NCI-H1694 (cell line): ENCODE measurements at places on chromosomes 2 and 18.

GRCh38 chr18:76486038-76486437 lies 9.0 kb downstream of the ZNF516 start:
- DNase-seq = no peak

DNA sequence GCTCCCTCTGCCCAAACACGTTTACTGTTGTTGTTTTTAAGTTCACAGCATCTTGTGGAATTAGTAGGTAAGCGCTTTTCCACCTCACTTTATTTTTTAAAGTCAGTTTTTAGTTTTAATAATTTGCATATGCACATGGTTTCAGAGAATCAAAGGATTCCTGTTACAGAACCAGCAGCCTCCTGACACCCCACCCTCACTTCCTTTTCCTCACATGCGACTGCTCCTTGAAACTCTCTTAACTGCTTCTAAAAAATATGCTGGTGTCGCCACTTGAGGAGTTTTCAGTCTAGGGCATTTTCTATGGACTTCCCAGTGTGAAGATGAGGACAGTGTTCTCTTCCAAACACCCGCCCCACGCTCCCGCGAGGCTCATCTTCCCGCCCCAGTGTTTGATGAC lies 14.4 kb downstream of the TMEM37 start:
- no peak for DNase-seq

GRCh38 chr18:77316641-77317040 lies 67.0 kb downstream of the GALR1 start:
- no peak for DNase-seq

DNA sequence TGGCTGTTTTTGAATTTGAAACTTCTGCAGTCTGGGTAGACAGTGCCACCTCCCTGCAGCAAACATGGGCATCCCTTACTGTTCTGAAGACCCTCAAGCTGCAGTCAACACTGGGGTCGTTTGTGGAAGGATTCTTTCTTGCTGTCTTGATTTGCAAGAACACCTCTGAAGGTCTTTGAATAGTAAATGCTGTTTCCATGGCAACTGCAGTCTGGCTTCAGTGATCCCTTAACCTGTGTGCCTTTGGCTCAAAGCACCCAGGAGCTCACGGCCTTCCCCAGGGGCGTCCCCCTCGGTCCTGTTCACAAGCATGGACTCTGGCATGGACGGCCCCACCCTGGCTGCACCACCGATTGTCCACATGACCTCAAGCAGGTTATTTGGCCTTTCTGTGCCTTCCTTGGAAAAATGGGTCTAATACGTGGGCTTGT lies 38.3 kb downstream of the LRRFIP1 start:
- DNase-seq = no peak

- no peak for DNase-seq
Measured at GRCh38 chr2:117737846-117738245, 76.6 kb upstream of the DDX18 start.

- DNase-seq = no peak
Measured at GRCh38 chr2:12515871-12516270, 200.9 kb upstream of the TRIB2 start.

GRCh38 chr18:8771930-8772329 lies 66.6 kb downstream of the MTCL1 start:
- DNase-seq = peak; percentile 24

GRCh38 chr2:85806358-85807118 lies 52.7 kb downstream of the ATOH8 start:
- DNase-seq = no peak

- no peak for DNase-seq
Measured at GRCh38 chr18:76459687-76460350, 35.2 kb downstream of the ZNF516 start.

- peak; percentile 61 for DNase-seq
Measured at GRCh38 chr2:186862869-186863709, 14.1 kb upstream of the ZSWIM2 start.

GRCh38 chr18:68699043-68699442 lies 15.9 kb downstream of the TMX3 start:
- DNase-seq = no peak

DNA sequence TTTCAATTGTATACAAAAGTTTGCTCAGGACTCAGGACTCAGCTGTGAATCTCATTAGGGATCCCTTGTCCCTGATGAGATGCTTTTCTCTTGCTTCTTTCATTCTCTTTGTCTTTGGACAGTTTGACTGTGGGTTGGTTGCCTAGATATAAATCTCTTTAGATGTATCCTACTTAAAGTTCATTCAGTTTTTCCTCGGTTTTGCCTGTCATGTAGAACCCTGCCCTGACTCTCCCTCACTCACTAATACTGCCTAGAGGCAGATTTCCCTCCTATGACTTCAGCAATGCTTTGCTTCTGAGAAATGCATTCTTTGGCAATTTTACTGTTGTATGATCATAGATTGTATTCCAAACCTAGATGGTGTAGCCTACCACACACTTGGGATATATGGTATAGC lies 421.4 kb upstream of the TCF4 start:
- DNase-seq = no peak

- DNase-seq = no peak
Measured at GRCh38 chr18:37362158-37362890, 203.3 kb downstream of the CELF4 start.

DNA sequence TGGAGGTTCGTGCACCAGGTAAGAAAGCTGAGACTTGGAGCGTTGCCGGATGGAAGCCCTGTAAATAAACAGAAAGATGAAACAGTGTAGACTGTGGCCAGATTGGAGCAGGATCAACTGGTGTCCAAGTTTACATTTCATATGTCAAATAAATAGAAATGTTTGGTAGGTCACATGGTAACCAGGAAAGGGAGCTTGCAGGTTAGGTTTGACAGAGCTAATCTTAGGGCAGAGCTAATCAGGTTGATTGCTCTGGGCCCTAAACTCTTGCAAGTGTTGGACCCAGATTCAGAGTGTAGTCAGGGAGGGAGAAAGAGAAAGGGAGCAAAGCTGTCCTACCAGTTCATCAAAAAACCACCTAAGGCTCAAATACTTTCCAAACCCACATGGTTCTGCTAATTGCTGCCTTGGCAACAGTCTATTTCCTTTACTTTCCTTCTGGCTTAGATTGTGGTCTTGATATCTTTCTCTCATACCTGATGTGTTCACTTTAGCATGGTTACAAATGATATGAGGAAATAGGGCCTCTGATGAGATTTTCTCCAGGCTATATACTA lies 63.2 kb downstream of the G6PC2 start:
- DNase-seq = no peak

GRCh38 chr2:231030725-231031124 lies 6.6 kb upstream of the C2orf72 start:
- no peak for DNase-seq

- DNase-seq = no peak
Measured at GRCh38 chr18:36335476-36336279, 38.2 kb downstream of the FHOD3 start.

DNA sequence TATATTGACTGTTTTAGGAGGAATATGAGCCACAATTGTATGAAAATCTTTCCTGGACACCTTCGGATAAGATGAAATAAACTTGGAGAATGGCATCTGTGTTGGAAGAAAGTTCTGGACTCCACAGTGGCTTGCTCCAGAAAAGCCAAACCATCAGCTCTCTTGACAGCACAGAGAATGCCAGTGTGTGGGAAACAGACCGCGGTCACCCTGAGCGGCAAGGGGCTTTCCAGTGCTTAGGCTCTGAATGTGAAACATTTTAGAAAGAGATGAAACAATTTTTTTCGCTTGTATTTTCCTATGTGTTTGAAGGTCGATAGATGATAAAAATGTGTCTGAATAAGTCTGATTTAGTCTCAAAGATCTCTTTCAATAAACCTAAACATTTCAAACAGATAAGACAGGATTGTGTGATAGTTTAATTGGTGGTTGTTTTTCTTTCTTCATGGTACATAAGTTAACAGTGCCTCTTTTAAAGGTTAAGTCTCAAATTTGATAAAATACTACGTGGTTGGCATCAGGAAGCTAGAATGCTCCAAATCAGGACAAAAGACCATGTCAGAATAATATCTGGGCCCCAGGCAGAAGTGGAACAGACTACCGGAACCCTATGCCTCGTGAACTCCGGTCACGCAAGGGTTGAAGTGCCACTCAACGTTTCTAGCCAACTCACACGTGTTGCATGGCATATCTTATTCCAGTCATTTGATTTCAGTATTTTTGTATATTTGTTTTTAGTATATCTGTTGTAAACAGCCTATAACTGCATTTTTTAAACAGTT lies 28.9 kb downstream of the PTGR3 start:
- no peak for DNase-seq
